ENCODE measurements at places on chromosomes 7 and 10.

- DNase-seq = no peak
Measured at GRCh38 chr7:88664630-88665233, 94.8 kb upstream of the ZNF804B start.

- DNase-seq = no peak
Measured at GRCh38 chr7:137579913-137580640, 236.5 kb upstream of the PTN start.

DNA sequence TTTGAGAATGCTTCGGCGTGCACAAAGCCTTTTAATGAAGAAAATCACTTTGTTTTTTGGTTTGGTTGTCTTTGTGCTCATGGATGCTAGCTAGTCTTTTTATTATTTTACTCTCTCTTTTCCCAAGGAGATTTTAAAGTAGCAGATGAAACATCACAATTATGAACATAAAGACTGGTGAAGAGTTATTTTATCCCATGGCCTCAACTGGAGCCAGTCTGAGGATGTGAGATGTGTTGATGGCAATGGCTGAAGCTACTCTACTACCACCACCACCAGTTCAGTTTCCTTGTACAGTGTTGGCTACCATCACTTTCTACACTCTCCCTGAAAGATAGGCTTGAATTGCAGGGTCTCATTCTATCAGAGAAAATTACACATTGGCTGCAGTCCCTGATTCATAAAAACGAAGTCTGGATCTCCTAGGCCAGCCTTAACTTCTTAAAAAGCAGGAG lies 494 bp upstream of the HERC4 start:
- no peak for DNase-seq

- DNase-seq = no peak
Measured at GRCh38 chr7:29228289-29229011, 33.9 kb downstream of the CHN2 start.

GRCh38 chr10:14036233-14036632 lies 294.5 kb downstream of the FRMD4A start:
- no peak for DNase-seq

DNA sequence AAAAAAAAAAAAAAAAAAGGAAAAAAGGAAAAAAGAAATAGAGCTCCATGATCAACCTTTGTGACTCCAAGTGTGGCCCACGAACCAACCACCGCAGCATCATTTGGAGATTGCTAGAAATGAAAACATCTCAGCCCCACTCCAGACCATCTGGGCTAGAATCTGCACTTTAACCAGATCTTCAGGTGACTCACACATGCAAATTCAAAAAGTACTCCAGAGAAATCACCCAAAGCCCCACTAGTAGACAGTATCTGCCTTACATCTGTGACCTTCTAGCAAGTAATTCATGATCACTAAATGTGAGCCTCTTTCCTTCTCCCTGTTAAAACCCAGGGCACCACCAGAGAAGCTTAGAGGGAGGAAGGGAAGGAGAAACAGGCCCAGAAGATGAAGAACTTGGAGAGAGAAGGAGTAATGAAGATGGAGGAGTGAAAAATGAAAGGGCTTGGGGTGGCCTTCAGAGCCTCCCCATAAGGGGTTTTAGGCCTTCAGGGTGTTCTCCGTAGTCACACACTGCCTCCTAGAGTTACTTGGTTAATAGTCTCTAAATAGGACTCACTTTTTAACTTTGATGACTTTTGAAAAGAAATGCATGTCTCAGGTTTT lies 94.0 kb downstream of the SLC37A3 start:
- DNase-seq = peak; percentile 10

- no peak for DNase-seq
Measured at GRCh38 chr10:7333961-7334641, 76.7 kb downstream of the SFMBT2 start.

- DNase-seq = no peak
Measured at GRCh38 chr7:82696631-82697030, 253.1 kb upstream of the CACNA2D1 start.

- no peak for DNase-seq
Measured at GRCh38 chr7:158479021-158479663, 108.5 kb downstream of the PTPRN2 start.

GRCh38 chr7:24545215-24545614 lies 28.0 kb upstream of the PALS2 start:
- DNase-seq = no peak

- no peak for DNase-seq
Measured at GRCh38 chr7:22418251-22419046, 61.5 kb upstream of the RAPGEF5 start.

DNA sequence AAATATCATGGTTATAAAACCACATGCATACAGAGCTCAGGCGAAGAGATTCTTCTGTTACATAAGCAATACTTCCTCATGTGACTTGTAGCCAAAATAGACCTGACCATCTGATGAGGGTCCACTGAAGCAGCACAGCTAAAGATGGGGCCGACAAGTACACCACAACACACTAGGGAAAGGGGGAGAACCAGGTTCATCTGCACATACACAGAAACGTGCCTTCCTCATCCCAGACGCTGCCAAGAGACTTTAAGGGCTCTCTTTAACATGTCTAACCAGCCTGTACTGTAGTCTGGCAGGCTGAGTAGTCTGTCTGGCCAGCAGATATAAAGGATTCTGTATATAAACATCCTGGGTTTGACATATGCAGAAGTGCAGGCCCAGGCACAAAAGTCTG lies 30.3 kb downstream of the ERCC6 start:
- DNase-seq = no peak

DNA sequence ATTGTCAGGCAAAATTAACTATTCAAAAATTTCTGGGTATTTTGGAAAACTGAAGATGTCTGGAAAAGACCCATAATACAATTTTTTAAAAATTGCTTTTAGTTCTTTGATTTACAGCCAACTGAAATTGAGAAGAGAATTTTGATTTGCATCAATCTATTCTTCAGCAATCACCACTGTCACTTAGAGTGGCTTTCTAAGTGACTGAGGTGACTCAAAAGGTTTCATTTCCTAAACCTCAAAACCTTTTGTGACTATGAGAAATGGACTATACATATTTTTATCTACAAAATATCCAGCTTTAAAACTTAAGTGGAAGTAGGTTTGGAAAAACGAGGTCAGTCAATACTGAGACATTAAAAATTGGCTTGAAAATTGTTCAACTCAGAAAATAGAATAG lies 60.0 kb downstream of the ENO4 start:
- no peak for DNase-seq

- DNase-seq = no peak
Measured at GRCh38 chr7:232410-233248, 40.3 kb downstream of the FAM20C start.

GRCh38 chr10:93954726-93955363 lies 38.9 kb upstream of the PLCE1 start:
- no peak for DNase-seq

DNA sequence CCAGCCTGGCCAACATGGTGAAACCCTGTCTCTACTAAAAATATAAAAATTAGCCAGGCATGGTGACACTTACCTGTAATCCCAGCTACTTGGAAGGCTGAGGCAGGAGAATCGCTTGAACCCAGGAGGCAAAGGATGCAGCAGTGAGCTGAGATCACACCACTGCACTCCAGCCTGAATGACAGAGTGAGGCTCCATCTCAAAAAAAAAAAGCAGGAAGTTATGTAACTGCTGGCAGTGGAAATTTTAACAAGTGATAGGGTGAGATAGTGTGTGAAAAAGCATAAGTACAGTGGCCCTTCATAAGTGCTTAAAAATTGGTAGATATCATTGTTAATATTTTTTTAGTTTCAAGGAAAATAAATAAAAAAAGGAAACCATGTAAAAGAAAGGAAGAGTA lies 12.3 kb downstream of the AKR1C3 start:
- no peak for DNase-seq

DNA sequence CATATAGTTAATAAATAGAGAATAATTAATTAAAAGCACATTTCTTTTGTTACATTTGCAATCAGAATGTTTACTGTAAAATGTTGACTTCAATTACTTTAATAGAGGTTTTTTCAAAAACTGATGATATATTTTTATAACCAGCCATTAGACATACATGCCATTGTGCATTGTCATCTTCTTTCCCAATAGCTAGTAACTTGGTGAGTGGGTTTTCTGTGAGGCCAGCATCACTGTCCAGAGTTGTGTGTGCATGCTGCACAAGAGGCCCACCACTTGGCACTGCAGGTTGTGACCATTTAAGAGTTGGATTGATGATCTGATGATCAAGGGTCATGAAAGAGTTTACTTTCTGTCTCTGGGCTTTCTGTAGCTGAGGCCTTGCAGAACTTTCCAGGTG lies 46.5 kb downstream of the TFEC start:
- DNase-seq = no peak

DNA sequence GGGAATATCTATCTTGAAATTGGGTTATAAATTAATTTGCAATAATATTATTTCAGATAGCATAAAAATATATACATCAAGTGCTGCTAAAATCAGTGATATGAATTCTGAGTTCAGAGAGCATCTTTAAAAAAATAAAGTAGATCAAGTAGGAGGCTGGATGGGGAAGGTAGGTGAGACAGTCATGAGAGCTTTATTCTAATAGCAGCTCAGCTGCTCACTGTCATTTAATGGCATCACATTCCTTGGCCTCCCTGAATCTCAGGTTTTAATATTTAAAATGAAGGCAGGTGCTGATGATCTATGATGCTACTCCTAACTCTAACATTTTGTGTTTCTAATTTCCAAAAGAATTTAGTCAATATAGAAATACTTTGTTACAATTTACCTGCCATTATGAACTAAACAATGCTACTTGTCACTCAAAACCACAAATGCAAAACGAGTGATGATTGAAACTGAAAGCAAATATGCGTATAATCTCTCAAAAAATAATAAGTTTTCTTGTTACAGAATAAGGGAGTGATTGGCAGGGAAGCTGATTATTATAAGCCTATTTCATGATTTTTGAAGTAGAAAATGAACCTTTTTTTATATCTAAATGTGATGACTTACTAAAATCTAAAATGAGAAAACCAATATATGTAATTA lies 147.6 kb upstream of the CSTF2T start:
- no peak for DNase-seq

- DNase-seq = no peak
Measured at GRCh38 chr7:139782932-139783331, 5.1 kb upstream of the HIPK2 start.

DNA sequence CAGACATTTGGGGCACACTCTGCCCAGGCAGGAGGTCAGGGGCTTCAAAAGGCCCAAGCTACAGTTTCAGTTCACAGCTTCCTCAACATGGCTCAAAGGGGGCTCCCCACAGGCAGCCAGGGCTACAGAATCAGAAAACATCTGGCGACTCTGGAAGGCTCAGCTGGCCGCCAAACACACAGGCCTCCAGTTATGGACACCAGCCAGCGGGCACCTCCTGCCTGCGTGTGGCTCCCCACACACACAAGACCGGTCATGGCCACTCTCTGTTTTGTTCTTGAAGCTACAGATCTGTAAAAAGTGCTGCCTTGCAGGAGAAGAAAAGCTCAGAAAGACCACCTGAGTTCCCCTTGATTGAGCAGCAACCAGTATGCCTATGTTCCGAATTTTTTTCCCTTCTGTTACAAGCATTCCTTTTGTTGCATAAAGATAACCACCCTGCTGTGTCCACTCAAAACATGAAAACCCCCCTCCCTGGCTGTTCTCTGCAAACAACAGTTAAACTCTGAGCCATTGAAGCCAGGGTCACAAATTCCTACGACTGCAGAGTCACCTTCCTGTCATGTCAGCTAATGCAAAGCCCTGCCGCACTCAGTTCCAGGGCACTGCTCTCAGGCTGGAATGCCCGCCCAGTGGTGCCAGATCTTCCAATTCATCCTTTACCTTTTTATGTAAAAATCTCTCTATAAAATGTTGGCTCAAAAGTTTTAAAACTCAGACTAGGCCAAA lies 33.6 kb downstream of the VSTM4 start:
- DNase-seq = no peak

DNA sequence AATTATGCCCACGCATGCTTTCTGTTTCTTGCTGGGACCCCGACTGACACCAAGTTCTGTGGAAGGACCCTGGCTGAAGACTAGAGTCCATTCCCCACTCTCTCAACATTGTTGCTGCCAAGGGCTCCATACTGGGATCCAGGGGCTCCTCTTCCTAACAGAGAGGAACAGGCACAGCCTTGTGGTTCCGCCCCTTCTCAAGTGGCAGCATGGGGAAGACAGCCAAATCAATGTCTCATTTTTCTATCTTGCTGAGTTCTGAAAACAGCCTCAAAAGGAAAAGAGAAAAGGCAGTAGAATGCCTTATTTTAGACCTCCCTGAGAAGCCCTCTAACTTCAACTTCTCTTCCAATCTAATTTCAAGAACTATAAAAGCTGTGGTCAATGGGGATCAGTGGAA lies 23.7 kb upstream of the LAMB1 start:
- DNase-seq = no peak

DNA sequence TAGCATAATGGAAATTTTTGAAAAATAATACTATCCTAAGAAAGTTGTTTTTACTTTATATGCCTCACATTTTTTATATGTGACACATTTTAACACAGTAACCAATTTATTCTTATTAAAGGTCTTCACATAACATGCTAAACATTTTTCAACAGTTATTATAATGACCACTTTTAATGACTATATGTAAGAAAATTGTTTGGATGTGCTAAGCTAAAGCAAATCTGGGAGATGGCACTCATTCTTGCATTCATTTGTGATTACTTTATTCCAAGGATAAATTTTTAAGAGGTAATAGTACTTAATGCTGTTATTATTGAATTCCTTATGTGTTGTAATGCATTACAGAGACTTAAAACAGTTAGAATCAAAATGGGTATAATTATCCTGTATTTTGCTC lies 88.1 kb downstream of the ANKIB1 start:
- no peak for DNase-seq

GRCh38 chr7:66921396-66921917 lies 432 bp downstream of the TMEM248 start:
- peak; percentile 9 for DNase-seq

DNA sequence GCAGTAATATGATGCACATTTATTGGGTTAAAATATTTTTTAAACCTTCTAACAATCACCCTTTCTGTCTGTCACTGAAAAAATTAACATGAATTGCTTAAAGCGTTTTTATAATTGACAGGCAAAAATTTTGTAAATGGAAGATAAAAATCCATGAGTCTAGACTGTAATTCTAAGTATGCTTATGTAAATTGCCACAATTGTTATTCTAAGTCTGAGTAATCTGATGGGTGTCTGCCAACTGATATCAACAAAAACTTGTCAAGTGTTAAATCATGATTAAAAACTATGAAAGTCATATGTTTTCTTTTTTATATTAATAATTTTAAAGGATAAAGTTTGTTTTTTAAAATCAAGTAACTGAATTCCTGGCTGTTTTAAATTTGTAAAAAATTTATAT lies 208.2 kb downstream of the CDK14 start:
- no peak for DNase-seq

- DNase-seq = no peak
Measured at GRCh38 chr7:116671681-116672595, at the start of gene MET. TSS of gene MET (plus strand) at chr7:116672196. CDS start at chr7:116699085, 26,889 bp downstream.

GRCh38 chr10:54139819-54140428 lies 661.1 kb downstream of the PCDH15 start:
- DNase-seq = no peak
